Dermis blood vessel endothelial cell (primary cell): ENCODE measurements at places on chromosomes 4 and X.

DNA sequence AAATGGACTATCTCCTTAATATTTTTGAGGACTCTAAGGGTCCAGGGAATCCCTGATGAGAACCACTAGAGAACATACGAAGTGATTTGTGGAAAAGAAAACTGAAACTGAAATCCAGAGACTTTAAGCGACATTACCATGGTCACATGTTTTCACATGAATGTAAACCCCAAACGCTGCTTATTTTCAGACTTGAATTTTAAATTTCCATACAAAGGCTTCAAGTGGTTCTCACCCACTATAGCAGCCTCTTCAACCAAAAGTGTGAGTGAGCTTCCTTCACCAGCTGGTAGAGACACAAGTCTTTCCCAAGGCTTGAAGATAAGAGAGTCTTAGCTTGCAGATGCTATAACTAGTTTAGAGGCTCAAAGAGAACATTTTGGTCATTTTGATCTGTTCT is 232.7 kb downstream of the MGST2 start:
- DNase-seq = no peak

DNA sequence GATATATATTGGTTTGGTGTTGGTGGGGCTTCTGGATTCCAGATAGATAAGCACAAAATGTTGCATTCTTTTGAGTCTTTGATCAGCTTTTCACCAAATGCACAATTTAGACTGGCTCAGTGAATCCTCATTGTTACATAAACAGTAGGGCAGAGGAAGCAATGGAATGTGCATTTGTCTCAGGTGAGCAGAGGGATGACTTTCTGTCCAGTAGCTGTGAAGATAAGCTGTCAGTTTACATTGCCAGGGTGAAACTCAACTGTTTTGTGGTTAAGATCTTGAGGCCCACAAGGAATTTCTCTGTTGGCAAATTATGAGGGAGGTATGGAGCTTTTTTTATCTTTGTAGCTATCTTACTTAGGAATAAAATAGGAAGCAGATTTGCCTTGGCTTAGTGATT is 168.0 kb downstream of the GALNTL6 start:
- DNase-seq = no peak

DNA sequence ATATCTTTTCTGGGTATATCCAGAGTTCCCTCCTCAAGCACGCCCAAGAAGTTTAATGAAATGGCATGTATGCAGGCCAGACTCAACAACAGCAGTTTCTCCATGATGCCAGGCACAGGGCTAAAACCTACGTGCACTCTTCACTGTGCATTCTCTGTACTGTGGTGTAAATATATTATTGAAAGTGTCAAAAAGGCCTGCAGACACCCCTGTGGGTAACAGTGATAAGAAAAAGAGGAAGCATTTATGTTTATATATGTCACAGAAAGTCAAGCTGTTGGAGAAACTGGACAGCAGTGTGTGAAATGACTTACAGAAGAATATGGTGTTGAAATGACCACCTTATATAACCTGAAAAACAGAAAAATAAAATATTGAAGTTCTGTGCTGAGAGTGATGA is 29.6 kb upstream of the DCAF8L1 start:
- DNase-seq = no peak

- DNase-seq = peak; percentile 81
Measured at GRCh38 chr4:41661442-41662076, 87.0 kb downstream of the PHOX2B start.

- peak; percentile 65 for DNase-seq
Measured at GRCh38 chr4:6200011-6200921, at the start of gene JAKMIP1. Gene JAKMIP1 (minus strand): TSS chr4:6200549. CDS start chr4:6112850, 87,699 bp downstream.

DNA sequence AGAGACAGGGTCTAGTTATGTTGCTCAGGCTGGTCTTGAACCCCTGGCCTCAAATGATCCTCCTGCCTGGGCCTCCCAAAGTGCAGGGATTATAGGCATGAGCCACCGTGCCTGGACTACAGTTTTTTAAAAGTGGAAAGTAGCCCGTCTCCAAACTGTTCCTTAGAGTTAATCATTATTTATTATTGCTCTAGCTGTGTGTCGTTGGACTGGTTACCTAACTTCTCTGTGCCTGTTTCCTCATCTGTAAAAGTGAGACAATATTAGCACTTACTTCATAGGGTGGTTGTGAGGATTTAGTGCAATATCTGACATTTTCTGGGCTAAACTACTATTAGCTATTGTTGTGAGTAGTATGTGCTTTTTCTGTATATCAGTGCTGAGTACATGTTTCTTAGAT is 152.3 kb upstream of the SCML1 start:
- DNase-seq = no peak

- no peak for DNase-seq
Measured at GRCh38 chr4:1277667-1278665, 11.7 kb upstream of the MAEA start.

- DNase-seq = no peak
Measured at GRCh38 chrX:106404512-106404911, 207.3 kb upstream of the RADX start.

DNA sequence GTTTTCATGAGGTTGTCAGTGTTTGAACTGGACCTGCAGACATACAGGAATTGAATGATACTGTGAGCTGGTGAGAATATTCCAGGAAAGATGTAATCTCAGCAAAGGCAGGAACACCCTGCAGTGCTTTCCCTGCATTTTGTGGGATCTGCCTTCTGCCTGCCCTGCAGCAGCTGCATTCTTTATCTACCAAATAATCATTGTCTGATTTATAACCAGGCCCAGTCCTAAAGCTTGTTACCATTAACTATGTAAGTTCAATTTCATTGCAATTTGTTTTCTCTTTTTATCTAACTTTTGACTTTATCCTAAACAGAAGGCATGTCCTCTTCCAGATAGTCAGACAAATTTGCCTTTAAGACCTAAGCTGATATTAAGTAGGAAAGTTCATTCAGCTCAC is 99.8 kb upstream of the NOCT start:
- DNase-seq = no peak
